ENCODE measurements at places on chromosomes 11 and 22.

DNA sequence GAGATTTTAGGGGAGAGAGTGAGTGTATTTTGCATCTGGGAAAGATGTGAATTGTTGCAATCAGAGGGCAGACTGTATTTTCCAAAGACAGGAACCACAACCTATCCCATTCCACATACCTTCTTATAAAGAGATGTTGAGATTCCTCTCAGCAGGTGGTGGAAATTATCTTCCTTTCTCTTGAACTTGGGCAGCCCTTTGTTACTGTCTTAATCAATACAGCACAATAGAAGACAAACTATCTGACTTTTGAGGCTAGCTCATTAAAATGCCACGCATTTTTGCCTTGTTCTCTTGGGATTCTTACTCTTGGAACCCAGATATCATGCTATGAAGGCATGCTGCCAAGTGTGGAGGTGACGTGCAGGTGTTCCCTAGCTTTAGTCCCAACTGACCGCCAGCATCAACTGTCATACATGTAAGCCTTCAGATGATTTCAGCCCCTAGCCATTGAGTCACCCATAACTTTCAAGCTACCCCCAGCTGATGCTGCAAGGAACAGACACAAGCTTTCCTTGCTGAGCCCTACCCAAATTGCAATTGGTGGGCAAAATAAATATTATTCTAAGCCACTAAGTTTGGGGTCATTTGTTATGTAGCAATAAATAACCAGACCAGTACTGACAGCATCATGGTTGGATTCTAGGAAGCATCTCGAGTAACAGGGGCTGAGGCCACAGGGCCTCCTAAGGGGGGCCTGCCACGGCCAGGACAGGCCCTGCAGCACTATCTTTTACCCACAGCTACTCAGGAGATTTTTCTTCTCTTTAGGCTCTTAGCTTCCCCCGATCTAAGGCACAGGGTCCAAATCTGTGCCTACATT, 63.0 kb downstream of the RPL27A start:
- DNase-seq, result no peak

- DNase-seq, result no peak
These were observed 17.5 kb downstream of the EXT2 start for GRCh38 chr11:44113018-44113417.

GRCh38 chr11:83599066-83599465, 312.9 kb upstream of the CCDC90B start:
- no peak for DNase-seq

DNA sequence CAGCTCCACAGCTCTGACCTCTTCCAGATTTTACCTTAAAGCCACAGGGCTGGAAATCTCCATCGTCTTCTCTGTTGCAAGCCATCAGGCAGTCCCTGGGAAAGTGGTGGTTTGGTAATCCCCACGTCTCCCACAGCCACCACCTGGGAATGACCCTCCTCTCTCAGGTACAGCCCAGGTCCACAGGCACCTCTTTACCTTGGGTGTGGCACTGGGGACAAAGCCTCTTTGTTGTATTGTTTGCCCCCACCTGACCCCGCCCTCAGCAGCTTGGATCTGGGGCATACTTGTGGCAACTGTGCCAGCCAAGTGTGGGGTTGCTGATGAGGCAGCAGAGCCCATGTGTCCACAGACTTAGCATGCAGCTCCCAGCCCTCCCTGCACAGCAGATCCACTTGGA, 77.6 kb downstream of the LRRC32 start:
- no peak for DNase-seq

DNA sequence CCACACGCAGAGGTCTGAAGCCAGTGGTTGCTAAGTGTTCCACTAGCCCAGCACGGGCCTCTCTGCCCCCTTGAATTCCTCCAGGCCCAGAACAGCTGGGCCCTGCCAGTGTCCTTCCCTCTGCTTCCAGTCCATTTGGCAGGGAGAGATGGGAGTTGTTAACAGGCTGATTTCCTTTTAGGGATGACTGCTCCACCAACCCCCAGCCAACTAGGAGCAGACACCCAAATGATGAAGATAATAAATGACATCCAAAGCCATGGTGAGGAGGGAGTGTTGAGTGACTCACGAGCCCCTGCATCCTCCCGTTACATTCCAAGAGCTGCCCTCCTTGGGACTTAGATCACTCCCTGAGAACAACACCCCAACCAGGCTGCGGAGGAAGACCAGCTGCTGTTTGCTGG, 20.6 kb downstream of the PARVA start:
- peak; percentile 99 for DNase-seq

GRCh38 chr11:69355959-69356702, 62.2 kb downstream of the MYEOV start:
- DNase-seq, result no peak

DNA sequence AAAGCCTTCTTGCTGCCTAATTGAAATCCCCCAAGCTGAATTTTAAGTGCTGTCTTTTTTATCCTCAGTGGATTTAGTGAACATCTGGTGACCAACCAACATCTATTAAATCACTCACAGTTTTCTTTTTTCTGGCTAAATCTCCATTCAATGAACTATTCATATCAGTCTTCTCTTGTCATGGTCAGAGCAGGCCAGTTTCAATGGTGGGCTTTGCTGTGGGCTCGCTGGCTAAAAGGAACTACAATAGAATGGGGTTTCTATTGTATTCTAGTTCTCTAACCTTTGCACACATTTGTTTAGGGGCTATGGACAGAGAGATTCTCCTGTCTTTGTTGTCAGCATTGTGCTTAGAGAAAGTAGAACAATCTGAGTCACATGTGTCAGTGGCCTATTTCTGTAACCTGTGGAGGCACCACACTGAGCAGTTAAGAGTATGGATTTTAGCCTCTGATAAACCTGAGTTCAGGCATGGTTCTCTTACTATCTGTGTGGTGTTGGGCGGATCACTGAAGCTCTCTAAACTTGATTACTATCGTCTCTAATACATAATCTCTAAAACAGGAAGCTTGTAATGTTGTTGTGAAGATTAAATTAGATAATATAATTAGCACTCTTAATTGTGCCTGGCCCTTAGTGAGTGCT, 94.2 kb upstream of the CADM1 start:
- DNase-seq, result no peak

DNA sequence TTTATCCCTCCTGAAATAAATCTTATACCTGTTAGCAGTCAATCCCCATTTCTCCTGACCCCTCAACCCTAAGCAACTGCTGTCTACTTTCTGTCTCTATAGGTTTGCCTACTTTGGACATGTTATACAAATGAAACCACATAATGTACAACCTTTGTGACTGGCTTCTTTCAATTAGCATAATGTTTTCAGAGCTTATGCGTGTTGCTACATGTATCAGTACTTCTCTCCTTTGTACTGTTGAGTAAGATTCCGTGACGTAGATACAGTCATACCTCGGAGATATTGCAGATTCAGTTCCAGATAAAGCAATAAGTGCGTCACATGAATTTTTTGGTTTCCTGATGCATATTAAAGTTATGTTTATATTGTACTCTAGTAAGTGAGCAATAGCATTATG, 127.3 kb downstream of the MORC2 start:
- DNase-seq, result no peak

GRCh38 chr22:48784701-48785503, 1042.8 kb downstream of the BRD1 start:
- no peak for DNase-seq

DNA sequence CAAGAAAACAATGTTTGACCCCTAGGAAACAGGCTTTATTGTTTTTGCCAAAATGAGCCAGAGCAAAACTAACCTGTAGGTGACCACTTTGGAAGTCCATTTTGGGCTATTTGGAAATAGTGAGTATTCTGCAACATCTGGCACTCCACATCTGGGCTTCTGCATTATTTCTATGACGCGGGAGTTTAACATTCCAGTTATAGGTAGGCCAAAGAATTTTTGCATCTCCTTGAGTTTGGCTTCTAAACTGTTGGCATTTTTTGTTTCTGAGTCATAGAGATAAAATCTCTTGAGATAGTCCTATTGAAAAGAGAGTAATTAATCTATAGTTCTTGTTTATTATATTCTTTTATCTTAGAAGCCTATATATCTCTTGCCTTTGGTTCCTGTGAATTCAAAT, 2.9 kb downstream of the MMP7 start:
- peak; percentile 16 for DNase-seq

DNA sequence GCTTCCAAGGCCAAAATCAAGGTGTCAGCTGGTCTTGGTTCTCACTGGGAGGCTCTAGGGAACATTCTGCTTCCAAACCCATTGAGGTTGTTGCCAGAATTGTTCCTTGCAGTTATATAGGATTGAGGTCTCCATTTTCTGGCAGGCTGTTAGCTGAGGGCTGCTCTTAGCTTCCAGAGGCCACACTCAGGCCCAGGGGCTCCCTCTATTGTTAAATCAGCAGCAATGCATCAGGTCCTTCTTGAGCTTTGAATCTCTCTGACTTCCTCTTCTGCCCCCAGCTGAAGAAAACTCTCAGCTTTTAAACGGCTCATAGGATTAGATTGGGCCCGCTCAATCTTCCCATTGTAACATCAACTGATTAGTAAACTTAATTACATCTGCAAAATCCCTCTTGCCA, 39.3 kb upstream of the BSX start:
- peak; percentile 56 for DNase-seq

- DNase-seq, result no peak
These were observed 7.0 kb downstream of the MADD start for GRCh38 chr11:47276923-47277322.

DNA sequence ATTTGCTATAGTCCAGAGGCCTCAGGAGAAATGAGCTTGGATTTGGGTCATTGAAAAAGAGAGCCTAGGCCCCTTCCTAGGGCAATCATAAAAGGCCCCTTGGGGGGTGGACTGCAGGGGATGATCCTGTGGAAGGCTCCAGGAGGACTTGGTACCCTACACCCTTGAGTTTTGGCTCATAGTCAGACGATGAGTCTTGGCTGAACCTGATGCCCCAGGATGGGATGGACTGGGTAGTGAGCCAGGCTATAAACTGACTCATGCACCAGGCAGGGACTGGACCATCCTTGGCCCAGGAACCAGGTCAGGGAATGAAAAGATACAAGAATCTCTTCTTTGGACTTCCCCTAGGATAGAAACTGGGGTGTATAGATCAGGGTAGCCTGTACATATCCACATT, 54.2 kb downstream of the NAV2 start:
- peak; percentile 29 for DNase-seq

DNA sequence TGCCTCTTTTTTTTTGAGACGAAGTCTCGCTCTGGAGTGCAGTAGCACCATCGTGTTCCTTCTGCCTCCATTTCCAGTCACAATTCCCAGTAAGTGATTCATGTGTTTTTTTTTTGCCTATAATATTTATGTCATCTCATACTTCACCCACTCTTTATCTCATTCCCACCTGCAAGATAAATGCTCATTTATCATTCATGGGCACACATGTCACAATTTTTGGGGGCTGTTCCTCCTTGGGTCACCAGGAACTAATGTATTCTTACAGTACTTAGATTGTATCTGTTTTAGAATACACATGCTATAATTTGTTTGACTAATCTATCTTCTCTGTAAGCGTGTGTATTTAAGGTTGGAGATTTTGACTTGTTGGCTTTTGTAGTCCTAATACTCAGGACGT, 222.7 kb downstream of the SWAP70 start:
- DNase-seq, result no peak

DNA sequence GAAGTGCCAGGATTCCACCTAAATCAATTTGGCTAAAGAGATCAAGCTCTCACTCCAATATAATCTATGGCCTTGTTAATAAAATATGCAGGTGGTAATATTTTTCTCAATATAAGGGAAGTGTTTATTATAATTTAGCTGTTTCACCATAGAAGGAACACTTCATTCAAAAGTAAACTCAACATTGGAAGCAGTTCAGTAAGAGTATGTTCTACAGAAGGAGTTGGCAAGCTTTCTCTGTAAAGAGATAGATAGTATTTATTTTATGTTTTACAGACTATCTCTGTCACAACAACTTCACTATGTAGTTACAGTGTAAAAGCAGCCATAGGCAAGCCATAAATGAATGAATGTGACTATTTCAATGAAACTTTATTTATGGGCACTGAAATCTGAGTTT, 313.6 kb upstream of the ANO3 start:
- DNase-seq, result no peak

- DNase-seq, result no peak
These were observed 17.2 kb downstream of the KCNQ1 start for GRCh38 chr11:2461956-2462542.

DNA sequence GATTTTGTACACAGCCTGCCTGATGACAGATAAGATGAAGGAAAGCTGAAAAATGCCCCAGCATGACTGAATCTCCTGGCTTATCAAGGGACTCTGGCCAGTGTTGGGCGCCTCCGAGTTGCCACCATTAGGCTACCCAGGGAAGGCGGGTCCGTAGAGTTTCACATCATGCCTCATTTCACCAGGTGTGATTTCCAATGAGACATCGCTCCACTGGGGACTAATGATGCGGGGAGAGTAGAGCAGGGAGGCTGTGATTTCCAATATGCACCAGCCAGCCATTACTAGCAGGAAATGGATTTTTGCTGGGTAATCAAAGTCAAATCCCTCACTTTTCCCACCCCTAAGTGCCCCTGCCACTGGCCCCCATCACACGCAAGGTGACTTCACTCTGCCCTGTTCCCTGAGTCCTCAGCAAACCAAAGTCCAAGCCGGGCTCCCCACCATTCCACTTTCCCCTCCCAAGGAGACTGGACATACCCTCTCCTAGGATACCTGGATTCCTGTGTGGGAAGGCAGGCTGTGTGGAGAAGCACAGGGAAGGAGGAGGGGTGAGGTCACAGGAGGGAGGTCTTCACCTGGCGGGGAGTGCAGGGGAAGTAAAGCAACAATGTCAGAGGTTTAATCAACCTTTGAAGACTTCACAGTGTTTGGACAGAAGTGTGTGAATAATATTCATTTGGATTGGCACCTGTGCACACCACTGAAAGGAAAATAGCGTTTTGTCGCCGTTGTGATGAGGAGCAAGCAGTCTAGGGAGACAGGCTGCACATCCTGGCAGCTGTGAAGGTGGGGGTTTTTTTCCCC, 613.3 kb upstream of the CADM1 start:
- DNase-seq, result no peak

DNA sequence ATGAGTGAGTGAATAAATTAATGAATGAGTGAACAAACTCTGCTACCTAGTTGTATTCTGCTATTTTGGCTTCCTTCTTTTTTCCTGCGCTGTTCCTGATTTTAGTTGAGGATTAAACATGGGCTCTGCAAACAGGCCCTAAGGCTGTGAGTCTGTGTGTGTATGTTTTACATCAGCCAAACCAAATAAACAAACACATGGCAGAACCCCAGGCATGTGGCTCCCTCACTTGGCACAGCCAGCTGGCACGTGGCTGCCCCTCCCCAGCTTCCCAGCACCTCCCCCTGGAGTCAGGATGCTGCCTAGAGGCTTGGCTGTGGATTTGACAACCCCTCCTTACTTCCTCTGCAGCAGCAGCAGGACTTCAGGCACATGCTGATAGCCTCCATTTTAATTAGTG, 593.2 kb downstream of the INSC start:
- no peak for DNase-seq
